ENCODE measurements at places on chromosomes 11 and 22.

DNA sequence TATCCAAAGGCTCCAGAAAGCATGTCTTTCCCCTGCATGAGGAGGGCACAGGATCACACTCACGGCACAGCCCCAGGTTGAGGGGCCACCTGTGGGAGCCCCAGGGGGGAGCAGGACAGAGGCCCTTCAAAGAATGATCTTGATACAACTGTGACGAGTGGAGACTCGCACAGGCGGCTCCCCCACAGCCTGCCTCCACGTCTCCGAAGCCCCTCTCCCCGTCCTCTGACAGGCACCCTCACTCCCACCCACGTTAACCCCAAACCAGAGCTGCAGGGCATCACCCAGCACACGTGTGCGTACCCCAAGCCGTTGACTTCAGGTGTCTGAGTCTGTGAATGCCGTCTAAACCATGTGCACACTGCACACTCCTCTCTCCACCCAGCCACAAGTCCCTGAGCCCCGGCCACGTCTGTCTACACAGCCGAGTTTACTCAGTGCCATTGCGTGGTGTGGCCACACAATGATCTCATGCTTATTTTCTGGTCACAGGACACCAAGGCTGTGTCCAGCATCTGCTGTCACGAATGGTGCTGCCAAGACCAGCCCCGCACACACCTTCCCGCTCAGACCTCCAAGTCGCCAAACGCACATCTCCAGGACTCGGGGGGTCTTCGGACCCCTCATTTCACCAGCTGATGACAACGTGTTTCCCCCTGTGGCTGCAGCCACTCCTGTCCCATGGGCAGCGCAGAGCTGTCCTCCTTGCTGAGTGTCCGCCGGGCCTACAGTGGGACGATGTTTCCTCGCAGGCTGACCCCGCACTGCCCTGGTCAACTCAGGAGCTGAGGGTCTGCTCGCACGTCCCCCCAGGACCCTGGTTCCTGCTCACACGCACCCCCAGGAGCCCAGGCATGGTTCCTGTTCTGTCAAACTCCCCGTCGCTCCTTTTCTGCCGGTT is 251.2 kb downstream of the BRD1 start:
- DNase-seq, result no peak

- no peak for DNase-seq
Observed at GRCh38 chr11:13026722-13027121, 17.6 kb downstream of the RASSF10 start.

- no peak for DNase-seq
Observed at GRCh38 chr11:90221803-90222458, 918 bp downstream of the CHORDC1 start.

- DNase-seq, result no peak
Observed at GRCh38 chr11:78564490-78565467, 9.9 kb downstream of the NARS2 start.

GRCh38 chr11:119625206-119625978 is 103.6 kb downstream of the NECTIN1 start:
- no peak for DNase-seq

- DNase-seq, result no peak
Observed at GRCh38 chr22:49936973-49937757, 18.7 kb downstream of the CRELD2 start.
